ENCODE measurements at places on chromosomes 2 and 18.

DNA sequence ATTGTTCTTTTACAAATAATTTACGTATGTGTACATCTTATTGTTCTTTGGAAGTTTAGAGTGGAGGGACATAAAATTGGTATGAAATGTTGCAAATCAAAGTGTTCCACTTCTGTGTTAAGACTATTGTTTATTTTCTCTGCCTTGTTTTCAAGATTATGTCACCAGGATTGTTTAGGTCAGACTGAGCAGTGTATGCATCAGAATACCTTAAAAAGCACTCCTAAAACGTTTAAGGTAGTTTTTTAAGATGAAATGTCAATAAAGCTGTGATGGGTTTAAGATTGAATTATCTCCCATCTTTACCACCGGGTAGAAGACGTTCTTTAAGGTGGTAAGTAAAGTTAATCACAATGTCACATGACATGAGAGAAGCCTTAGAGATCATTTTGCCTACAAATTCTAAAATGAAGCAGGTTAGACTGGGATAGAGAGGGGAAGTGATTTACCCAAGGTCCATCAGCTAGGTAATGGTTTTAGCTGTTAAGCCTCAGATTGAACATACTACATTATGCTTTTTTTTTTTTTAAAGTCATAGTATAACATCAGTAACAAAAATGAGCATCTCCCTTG is 10.6 kb downstream of the VAPA start:
- DNase-seq, result no peak

- DNase-seq, result peak; percentile 17
Observed at GRCh38 chr2:230007931-230008707, 60.6 kb downstream of the SLC16A14 start.

GRCh38 chr18:73739098-73739497 is 408.5 kb downstream of the FBXO15 start:
- DNase-seq, result no peak

DNA sequence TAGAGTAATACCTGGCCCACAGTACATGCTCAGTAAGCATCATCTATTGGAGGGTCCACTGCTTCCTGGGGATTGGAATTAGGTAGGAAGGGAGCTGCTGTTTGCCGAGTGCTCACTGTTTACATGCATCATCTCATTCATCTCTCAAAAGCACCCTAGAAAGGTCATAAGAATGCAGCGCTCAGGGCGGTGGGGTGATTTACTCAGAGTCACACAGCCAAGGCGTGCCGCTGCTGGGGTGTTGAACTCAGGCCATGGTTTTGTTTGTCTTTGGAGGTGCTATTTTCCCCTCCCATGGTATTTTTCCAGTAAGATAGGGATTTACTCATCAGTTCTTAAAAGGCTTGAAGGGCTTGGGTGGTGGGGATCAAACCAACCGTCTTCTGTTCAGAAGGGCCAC is 227.5 kb downstream of the LDLRAD4 start:
- no peak for DNase-seq

- DNase-seq, result no peak
Observed at GRCh38 chr2:191421950-191422349, 176.7 kb downstream of the MYO1B start.

GRCh38 chr2:42764096-42764495 is at the start of gene OXER1:
Gene OXER1, minus strand, starts transcription at chr2:42764135. Its CDS starts 73 bp downstream, at chr2:42764062.
- DNase-seq, result no peak

DNA sequence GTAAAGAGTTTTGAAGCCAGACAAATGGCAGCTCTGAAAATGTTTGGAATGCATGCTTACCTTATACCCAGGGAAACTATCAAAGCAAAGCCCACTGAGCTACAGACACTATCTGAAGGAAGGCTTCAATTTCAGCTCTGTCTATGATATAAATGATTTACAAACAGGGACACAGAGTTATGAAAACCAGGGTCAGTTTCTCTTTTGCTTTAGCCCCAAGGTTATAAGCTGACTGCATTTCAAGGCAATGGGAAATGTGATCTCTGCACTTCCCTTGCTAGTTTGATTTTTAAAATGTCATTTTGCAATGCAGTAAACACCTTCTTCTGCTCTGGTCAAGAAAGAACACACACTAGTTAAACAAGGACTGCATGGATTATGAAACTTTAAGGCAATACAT is 65.2 kb upstream of the CCDC195 start:
- DNase-seq, result no peak

- DNase-seq, result no peak
Observed at GRCh38 chr18:35182151-35182550, 58.7 kb upstream of the ZNF397 start.

DNA sequence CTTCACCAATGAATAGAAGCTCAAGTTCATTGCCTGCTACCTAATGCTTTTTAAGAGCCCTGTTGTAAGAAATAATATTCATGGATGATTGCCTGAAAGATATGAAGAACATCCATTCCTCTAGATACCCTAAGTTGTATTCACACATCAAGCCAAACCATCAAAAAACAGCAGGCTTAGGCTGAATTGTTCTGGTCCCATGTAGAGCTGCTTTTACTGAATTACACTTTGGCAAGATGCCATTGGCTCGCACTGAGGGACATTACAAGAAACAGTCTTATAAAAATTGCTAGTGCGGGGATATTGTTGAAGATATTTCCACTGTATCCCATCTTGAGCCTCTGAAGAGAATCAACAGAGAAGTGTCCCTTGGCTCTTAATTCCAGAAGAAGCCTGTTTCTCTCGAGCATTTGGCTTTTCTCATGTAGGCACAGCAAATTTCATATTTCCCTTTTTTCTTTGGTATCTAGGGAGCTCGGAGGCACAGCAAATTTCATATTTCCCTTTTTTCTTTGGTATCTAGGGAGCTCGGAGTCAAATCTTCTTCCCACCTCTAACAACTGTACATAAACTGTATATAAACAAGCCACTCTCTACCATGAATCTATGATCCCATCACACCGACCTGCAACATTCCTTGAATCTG is 107.5 kb downstream of the COLEC12 start:
- DNase-seq, result no peak

DNA sequence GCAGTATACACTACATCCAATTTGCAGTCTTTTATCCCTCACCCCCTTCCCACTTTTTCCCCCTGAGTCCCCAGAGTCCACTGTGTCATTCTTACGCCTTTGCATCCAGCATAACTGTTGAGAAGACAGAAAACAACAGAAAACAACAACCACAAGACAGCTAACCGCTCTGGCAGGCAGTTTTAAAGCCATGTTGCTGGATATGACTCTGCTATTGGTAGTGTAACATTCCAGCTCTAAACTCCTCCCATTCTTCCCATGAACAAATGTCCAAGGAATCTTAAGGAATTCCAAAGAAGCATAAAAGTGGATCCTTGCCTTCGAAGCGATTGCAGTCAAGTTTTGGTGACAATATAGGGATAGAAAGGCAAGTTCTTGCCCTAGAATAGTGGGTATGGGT is 599.1 kb downstream of the NYAP2 start:
- DNase-seq, result no peak

DNA sequence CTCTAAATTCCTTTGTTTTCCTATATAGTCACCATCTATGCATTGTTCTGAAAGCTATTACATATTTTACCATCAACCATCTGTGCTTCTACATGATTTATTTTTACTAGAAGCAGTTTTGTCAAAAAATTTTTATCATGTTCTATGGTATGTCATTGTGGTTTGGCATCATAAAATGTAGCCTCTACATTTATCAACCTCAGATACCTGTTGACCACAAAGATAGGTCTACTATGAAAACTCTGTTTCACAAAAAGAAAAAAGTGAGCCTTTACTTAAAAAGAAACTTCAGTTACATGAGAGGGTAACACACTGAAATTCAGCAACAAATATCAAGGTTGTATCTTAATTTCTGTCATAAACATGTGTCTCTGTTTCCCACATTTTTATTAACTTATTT is 3.7 kb downstream of the BCL2 start:
- DNase-seq, result no peak

- DNase-seq, result no peak
Observed at GRCh38 chr2:179991344-179991743, 15.8 kb downstream of the CWC22 start.

Measured in BJ (cell line).